ENCODE measurements at places on chromosomes 3 and 15.

DNA sequence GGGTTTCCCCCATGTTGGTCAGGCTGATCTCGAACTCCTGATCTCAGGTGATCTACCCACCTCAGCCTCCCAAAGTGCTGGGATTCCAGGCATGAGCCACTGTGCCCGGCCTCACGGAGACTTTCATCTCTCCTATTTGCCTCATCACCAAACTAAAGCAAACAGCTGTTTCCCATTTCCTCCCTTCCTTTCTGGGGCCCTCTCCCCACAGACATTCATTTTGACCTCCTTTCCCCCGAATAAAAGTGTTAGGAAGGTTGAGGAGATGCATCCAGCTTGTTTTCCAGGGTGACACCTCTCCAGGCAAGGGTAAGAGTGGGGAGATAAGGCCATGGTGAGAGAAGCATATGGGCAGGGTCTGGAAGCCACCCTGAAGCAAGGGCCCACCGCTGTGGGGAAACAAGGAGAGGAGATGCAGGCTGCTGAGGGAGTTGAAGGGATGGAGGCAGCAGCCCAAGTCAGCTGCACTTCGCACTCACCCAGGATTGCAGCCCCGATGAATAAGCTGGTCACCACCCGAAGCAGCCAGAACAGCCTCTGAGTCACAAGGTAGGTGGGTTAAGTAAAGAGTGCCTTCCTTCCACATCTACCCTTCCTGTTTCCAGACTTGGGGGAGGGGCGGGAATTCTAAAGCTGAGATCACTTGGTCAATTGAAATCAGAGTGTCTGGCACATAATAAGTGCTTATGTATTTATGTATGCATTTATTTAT is 7.7 kb downstream of the DUOXA2 start:
- DNase-seq = no peak

DNA sequence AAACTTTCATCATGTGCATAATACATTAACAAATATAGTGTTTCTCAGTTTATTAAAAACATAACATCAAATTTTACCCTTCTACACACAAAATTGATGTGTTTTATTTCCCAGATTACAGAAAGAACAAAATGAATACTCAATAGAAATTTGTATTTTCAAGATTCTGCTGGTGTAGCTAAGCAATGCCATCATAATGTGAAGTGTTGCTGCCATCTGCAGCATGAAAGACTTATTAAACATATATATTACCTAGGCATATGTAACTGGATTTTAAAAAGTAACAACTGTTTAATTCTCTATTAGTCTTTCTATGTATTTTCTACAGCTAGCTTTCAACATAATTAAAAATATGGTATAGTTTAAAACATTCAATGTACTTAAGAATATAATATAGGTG is 27.5 kb downstream of the PLSCR5 start:
- no peak for DNase-seq

DNA sequence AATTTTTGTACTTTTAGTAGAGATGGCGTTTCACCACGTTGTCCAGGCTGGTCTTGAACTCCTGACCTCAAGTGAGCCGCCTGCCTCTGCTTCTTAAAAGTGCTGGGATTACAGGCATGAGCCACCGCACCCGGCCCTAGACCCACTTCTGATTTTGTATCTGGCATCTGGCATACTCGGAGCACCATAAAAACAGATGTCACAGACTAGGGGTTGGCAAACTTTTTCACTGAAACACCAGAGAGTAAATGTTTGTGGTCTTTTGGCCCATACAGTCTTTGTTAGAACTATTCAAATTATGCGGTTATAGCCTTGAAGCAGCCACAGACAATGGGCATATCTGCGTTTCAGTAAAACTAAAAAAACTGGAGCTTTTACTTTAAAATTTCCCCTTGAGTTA is 110.7 kb downstream of the TJP1 start:
- no peak for DNase-seq

DNA sequence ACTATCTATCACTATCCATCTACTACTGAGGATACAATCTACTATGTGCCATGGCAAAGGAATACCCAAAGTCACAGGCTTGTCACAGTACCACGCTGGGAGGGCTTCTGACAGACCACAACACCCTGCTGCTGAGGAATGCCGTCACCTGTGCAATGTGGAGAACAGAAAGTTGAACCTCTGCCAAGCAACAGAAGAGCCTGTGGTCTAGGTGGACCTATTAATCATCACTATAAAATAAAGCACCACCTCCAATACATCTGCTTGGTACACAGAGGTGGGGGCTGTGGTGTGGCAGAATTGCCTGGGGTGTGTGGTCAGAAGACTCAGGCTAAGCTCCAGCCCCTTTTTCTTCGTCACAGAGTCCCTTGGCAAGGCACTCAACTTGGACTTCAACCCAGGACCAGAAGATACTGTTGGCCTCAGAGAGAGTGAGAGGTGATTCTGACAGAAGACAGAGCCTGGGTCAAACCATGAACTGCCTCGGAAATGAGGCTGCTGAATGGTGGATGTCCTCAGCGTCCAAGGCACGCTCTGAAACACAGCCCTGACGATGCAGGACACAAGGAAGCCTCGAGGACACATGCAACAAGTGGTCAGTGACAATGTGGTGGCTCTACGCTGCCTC is 189.4 kb upstream of the CHRNA7 start:
- DNase-seq = no peak

DNA sequence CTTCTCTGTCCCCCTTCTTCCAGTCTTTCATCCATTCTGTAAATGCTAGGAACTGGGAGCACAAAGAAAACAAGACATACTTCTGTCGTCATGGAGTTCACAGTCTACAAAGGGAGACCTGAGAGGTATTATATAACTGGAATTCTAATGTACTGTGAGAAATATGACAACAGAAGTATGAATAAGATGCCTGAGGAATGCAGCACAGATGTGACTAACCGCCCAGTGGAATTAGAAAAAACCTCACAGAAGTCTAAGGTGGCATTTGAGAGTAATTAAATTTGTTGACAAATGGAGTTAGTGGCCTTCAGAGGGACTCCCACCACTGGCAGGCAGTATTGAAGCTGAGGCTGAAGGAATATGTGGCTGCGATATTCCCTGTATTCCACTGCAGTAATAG is 168.5 kb upstream of the FAM3D start:
- no peak for DNase-seq

DNA sequence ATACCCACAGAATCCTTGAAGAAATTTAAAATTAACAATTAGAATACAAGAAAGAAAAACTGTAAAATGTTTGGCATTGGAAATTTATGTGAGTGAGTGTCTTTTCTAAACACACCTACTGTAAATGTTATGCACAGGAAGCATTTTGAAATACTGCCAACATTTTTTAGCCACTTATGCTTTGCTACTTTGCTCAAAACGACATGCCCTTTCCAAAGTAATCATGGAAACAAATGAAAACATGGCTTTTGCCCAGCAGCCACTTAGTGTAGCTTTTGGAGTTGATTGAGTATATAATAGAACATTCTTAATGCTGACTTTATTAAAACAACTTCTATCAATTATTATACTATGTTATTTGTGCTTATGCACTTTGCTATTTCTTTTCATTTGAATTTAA is 823.0 kb downstream of the CADM2 start:
- no peak for DNase-seq

DNA sequence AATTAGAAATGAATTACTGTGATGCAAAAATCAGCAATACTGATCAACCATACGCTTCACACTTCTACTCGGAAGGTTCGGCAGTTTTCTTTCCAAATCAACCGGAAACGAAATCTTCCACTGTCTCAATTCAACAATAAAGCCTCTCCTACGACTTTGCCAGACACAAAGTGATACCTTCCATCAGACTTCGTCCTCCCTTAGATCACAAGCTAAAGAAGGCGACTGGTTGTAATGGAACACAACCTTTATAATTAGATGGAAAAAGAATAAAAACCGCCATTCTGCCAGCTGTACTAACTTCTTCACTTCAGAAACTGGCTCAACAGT is 618 bp downstream of the PARL start:
- DNase-seq = no peak

- no peak for DNase-seq
These were observed 196.8 kb downstream of the PLCL2 start for GRCh38 chr3:17081520-17081919.

DNA sequence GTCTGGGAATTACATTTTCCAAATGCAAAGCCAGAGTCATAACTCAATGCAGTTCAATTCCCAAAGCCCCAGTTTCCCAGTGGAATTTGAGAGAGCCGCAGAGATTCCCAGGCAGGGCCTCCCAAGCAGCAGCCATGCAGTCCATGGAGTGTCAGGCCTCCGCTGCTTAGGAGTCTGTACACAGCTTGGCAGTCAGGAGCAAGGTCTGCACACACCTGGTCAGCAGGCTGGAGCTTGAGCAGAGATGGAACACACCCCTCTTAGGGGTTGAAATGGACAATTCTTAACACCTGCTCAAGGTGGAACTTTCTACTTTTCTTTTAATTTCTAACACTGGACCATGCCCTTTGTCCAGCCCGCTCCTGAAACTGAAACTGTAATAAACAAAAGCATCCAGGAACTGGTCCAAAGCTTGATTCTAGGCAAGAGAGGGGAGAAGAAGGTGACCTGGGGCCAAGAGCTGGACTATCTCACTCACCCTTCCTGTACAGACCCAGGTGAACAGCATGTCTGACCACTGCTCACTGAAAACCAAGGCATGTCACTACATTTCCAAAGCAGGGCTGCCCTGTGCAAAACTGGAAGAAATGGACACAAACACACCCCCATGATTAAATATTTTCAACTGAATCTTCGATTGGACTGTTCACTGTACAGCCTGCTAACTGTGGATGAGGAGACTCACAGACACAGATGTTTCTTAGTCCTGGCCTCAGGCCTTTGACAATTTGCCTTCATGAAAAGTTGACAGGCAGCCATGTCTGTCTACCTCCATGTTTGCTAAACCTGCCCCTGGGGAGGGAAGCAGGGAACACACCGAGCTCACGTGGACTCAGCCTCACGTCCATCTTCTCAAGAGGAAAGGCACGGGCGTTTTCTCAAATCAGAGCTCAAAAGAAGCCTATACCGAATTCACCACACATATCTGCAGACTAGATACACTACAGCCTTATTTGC is 48.6 kb upstream of the DUSP7 start:
- no peak for DNase-seq

- no peak for DNase-seq
These were observed 50.0 kb downstream of the CYP19A1 start for GRCh38 chr15:51288143-51289065.

GRCh38 chr3:41652506-41652905 is 309.4 kb downstream of the ULK4 start:
- DNase-seq = no peak

DNA sequence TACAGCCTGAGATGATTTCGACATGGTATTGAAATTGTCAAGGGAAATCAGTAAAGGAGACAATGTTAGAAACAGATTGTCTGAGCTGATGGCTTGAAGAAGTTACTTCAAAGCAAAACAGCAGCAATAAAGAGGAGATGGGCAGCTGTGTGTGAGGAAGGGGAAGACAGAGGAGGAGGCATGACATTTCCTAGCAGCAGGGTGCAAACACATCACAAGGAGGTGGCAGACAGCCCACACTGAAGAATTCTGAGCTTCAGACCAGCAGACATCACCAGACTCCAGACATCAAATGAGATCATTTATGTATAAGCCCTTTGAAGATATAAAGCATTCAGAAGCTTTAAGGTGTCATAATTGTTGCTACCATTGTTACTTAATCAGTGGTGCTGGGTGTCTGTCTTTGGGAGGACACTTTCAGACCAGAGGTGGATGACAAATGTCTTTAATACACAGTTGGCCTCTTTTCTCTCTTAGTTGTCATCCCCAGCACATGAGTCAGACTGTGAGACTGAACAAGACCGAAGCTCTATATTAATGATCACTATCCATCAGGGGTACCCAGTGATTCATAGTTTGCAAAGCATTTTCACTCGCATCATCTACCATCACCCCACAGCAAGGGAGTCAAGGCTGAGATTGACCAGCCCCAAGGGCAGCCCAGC is 203.9 kb downstream of the MINAR1 start:
- no peak for DNase-seq

DNA sequence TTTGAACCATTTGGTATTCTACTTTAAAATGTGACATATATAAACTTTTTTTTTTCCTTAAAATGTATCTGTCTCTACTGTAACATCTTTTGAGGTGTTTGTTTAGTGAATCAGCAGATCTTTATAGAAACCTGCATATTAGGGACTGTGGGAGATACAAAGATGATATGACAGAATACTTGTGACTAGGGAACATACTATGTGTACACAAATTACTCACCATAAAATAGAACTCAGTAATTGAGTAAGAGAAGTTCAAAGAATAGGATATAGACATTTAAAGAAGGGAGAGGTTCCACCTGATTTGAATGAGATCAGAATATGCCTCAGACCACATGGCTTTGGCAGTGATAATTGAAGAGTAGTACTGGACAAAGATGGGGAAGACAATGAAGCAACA is 47.9 kb downstream of the ATP2C1 start:
- DNase-seq = no peak

- DNase-seq = no peak
These were observed 53.7 kb upstream of the FAM174B start for GRCh38 chr15:92709110-92709790.

DNA sequence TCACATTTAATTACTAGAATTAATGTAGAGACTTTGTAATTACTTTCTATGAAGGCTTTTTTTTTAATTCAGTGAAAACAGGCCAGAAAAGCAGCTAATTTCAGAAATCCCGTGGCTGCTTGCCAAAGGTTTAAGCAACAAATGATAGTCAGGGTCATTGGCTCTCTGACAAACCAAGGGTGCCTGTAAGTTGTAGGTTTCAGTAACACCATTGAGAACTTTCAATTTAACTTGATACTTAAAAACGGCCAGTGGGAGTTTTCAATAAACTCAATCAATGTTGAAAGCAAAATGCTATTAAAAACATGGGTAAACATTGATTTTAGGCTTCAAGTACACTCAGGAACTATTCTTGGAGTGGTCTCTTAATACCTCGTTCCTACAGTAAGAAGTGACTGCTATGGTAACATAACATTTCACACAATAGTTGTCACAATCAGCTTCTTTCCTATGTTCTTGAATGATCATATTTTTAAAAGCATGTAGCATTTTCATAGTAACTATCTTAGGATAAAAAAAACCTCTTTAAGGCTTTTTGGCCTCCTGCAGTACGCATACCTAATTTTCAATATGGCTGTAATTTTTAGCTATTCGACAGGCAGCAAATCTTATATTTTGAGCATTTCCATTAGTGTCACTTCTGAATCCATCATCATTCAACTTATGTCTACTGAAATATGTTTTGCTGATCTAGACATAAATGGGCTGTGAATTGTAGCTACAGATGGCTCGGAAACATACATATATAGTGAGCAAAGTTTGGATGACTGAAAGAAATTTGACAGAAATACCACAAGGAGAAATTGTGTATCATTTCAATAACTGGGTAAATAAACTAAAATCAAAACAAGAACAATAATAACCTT is 592.1 kb upstream of the GBE1 start:
- no peak for DNase-seq

GRCh38 chr15:76449455-76449854 is 112.9 kb downstream of the ISL2 start:
- no peak for DNase-seq

All from naive thymus-derived CD8-positive, alpha-beta T cell (primary cell).